ENCODE measurements at places on chromosomes 3 and 15.

DNA sequence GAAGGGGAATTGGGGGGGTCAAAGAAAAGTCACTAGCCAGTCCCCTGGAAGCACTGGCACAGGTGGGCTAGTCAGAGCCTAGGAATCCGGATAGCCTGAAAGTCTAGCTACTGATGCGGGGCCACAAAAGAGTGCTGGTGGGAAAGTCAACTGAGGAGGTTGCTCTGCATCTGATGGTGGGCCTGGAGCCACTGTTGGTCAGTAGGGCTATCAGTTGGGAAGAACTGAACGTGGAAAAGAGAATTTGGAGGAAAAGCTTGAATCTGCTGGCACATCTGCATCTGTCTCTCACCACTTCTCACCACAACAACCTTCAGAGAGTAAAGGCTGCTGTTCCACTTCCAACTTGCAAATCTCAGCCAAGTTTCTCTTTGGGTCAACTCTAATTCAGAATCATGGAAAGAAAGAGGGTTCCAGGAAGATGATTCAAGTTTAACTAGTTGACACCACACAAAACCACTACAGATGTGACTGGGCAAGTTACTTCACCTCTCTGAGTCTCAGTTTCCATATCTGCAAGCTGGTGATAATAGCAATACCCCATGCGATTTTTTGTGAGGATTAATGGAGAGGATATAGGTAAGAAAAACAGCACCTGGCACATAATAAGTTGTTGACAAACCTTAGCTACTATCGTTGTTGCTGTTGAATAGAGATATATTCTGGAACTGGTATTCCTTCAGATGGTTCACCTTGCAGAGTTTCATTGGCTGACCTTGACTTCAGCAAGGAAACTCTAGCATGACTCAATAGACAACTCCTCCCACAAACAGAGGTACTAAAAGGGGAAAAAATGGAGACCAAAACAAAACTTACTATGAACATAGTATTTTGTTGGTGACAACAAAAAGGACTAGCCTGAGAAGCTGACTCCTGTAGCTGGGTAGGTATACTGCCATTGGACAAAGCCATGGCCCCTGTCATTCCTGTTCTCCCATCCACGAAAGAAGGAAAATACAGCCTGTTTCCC lies 280.2 kb upstream of the STT3B start:
- DNase-seq: no peak

GRCh38 chr3:186790261-186790981 lies 7.0 kb downstream of the EIF4A2 start:
- DNase-seq: no peak

GRCh38 chr15:71106802-71107500 lies 8.3 kb upstream of the THSD4 start:
- DNase-seq: no peak

GRCh38 chr3:81734742-81735141 lies 26.7 kb downstream of the GBE1 start:
- no peak for DNase-seq

GRCh38 chr3:111311709-111312235 lies 230.2 kb upstream of the CD96 start:
- no peak for DNase-seq

- DNase-seq: no peak
Measured at GRCh38 chr3:67290438-67290837, 292.3 kb downstream of the KBTBD8 start.

GRCh38 chr3:159417761-159418160 lies 570.9 kb upstream of the IL12A start:
- DNase-seq: no peak

- DNase-seq: no peak
Measured at GRCh38 chr15:80761754-80762153, 17.4 kb upstream of the CEMIP start.

DNA sequence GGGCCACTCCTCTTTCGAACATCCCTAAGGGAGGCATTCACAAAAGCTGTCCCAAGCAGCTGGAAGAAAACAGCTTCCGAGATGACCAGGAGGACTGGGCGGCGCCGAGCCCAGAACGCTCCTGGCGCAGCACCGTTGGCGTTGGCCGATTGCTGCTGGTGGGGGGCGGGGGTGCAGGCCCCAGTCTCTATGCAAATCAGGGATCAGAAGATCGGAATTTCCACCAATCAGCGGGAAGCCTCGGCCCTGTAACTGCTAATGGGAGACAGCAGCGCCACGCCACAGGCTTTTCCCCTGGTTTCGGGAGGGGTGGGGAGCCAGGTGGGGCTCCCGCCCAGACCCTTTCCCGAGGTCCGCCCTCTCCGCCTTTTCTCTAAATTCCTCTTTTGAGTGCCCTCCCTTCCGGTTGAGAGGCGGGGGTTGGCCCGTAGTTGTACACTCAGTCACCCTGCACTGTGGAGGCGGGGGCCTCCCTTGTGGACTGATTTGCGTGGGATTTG lies 27.0 kb downstream of the HMCES start:
- no peak for DNase-seq

GRCh38 chr3:148625991-148626390 lies 71.7 kb upstream of the AGTR1 start:
- DNase-seq: no peak

GRCh38 chr15:96261575-96262034 lies 68.9 kb upstream of the NR2F2 start:
- DNase-seq: peak; percentile 23

- DNase-seq: no peak
Measured at GRCh38 chr3:151145713-151146070, 57.3 kb downstream of the GPR171 start.

DNA sequence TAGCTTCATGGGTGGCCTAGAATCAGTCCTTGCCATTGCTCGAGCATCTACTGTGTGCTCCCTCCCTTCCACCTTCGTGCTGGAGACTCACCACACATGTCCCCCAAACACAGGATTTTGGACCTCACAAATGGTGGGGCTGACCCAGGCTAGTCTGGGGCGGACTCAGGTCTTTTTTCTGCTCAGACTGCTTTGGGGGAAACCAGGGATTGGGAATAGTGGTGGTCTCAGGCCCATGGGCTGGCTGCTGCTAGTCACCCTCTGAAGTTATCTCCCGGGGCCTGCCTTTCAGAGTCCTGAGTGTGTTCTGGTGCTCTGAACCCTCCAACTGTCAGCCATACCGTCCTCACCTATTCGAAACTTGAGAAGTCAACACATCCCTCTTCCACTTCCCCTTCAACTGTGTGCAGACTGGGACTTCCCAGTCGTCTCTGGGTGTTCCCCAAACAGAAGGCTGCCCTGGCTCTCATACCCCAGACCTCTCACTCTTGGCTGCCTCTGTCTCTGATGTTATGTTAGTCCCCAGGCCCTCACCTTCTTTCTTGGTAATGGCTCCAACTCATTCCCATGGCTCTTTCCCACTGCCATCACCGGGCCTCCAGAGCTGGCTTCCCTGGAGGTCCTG lies 46.0 kb downstream of the PPCDC start:
- no peak for DNase-seq

GRCh38 chr3:44208086-44208485 lies 33.6 kb upstream of the TOPAZ1 start:
- no peak for DNase-seq

- no peak for DNase-seq
Measured at GRCh38 chr15:94934440-94934839, 703.1 kb downstream of the MCTP2 start.

- DNase-seq: no peak
Measured at GRCh38 chr3:76638006-76638405, 401.9 kb upstream of the ROBO2 start.

DNA sequence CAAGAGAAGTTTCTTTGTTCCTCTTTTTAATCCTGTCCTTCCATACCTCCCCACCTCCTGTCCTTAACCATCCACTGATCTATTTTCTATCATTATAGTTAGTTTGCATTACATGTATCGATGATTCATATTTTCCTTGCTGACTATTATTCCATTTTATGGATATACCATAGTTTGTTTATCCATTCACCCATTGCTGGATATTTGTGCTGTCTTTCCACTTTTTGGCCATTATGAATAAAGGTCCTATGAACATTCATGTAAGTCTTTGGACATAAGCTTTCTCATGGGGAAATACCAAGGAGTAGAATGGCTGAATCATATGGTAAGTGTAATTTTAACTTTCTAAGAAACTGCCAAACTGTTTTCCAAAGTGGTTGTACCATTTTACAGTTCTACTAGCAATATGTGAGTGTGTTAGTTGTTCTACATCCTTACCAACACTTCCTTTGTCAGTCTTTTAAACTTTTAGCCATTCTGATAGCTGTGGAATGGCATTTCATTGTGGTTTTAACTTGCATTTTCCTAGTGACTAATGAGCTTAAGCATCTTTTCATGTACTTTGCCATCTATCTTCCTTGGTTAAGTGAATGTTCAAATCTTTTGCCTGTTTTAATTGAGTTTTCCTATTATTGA lies 11.7 kb downstream of the ATP6V1A start:
- no peak for DNase-seq

- no peak for DNase-seq
Measured at GRCh38 chr15:49889536-49889935, 229.5 kb downstream of the ATP8B4 start.

DNA sequence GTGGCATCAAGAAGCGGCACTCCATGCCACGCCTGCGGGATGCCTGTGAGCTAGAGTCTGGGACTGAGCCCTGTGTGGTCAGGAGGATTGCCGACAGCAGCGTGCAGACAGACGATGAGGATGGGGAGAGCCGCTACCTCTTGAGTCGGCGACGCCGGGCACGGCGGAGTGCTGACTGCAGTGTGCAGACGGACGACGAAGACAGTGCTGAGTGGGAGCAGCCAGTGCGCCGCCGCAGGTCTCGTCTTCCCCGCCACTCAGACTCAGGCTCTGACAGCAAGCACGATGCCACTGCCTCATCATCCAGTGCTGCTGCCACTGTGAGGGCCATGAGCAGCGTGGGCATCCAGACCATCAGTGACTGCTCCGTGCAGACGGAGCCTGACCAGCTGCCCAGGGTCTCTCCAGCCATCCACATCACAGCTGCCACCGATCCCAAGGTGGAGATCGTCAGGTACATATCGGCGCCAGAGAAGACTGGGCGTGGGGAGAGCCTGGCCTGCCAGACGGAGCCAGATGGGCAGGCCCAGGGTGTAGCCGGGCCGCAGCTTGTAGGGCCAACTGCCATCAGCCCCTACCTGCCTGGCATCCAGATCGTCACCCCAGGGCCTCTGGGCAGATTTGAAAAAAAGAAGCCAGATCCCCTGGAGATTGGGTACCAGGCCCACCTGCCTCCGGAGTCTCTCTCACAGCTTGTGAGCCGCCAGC lies 16.8 kb upstream of the APEH start:
- no peak for DNase-seq

- no peak for DNase-seq
Measured at GRCh38 chr3:7290077-7290825, 429.3 kb downstream of the GRM7 start.

GRCh38 chr3:160780245-160780644 lies 24.2 kb downstream of the PPM1L start:
- DNase-seq: no peak

GRCh38 chr3:39267631-39268548 lies 11.9 kb downstream of the CX3CR1 start:
- no peak for DNase-seq

DNA sequence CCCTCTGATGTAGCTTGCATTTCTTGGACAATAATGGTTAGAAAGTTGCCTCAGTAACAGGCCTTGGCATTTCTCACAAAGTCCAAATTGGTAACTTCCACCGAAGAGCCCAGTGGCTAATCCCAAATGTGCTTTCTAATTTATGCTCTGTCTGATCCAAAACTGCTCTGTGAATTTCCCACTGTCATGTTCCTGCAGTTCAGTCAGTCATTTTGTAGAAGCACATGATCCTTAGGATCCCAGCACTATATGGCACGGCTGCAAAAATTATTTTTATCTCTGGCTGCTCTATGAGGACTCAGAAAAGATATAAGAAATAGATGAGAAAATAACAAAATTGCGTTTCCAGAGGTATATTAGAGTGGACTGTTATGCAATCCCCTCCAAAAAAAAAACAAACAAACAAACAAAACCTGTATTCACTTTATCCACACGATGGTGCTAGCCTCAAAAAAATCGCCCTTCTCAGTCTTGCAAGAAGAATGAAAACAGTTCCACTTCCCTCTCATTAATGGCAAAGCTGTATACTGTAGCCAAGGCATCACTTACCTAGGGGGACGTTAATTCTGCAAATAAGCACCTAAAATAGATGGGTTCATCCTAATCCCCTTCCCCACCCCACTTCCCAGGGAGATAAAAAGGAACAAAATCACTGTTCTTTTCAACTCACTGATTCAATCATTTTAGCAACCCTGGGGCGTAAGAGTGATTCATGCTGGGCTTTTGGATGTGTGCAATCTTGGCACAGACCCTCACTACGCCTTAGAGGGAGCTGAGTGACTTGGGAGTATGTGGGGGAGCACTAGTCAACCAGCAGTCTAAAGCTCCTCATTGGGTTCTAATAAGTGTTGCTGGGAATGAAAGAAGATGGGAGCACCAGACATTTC lies 61.3 kb downstream of the TMCO5A start:
- DNase-seq: no peak

DNA sequence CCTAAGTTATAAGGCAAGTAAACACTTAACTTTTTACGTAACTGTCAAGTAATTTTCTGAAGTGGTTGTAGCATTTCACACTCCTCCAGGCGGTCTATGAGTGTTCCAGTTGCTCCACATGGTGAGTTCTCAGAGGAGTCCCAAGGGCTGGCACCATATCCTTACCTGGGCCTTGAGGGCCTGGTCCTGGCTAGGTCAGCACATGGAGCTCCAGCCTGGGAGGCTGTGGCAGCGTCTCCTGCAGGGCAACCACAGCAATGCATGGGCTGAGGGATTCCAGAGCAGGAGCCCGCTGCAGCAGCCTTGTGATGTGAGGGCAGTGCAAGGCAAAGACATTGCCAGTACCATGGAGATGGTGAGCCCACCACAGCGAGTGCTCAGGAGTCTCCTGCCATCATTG lies 32.2 kb upstream of the LYZL4 start:
- DNase-seq: no peak

GRCh38 chr3:107929088-107929487 lies 161.7 kb downstream of the CD47 start:
- no peak for DNase-seq

- no peak for DNase-seq
Measured at GRCh38 chr15:68408971-68409370, 23.0 kb downstream of the ITGA11 start.

- no peak for DNase-seq
Measured at GRCh38 chr15:91318931-91319330, 218.9 kb downstream of the SV2B start.
